Amygdala (tissue), 56 donors: ENCODE measurements at places on chromosomes 13 and 19.

DNA sequence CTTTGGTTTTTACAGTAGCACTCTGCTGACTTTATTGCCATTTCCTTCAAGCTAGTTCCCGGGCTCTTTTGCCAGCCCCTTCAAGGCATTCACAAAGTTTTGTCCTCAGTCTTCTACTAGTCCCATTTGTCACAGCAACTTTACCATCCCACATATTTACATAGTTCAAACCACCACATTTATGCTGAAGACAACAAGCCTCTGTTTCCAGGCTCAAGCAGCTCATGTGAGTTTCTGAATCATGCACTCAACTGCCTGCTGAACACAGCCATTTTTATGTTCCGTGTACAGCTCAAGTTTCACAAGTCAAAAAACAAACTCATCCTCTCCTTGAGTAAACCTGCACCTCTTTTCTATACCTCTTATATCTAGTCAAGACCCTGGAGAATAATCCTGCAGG lies 977.0 kb upstream of the SLC10A2 start:
- DNase-seq, result no peak

DNA sequence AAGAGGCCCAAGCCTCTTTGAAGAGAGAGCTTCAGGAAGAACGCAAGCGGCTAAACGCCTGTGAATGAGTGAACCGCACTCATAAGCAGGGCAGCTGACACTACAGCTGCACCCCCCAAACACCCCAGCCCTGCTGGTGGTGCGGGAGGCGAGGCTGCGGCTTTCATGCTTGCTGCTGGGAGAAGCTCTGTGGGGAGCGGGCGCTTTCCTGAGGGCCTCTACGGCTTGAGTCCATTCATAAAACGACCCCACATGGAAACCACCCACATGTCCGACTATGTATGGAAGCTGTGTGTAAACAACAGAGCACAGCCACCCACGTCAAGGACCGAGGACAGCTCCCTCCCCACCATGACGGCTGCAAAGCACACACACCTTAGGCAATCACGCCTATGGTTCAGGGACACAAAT lies 5.5 kb downstream of the AP3D1 start:
- DNase-seq, result no peak

DNA sequence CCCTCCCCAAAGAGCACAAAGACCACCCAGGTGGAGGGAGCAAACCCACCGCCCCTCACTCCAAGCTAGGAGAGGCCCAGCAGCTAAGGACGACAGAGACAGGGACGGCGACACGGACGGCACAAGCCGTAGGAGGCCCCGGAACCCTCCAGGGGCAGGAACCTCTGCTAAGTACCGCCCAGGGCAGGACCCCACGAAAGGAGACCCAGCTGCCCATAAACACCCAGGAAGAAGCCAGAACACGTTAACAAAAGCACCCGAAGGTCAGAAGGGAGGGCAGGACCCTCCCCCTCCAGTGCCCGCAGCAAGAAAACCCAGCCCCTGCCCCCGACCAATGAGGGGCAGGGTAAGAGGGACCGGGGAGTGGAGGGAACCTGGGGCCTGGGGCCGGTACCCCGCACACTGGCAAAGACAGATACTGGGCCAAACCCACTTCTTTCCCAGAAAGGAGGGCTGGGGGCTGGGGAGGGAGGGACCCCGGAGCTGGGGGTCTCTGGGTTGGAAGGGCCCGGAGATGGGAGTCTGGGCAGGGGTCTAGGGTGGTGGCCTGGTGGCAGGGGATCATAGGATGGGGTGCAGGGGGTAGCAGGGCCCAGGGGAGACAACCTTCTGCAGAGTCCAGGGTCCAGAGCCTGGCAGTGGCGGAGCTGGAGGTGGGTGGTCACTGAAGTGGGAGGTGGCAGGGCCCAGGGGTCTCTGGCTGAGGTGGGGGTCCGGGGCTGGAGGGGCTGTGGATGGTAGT lies 2.4 kb downstream of the BTBD2 start:
- no peak for DNase-seq

DNA sequence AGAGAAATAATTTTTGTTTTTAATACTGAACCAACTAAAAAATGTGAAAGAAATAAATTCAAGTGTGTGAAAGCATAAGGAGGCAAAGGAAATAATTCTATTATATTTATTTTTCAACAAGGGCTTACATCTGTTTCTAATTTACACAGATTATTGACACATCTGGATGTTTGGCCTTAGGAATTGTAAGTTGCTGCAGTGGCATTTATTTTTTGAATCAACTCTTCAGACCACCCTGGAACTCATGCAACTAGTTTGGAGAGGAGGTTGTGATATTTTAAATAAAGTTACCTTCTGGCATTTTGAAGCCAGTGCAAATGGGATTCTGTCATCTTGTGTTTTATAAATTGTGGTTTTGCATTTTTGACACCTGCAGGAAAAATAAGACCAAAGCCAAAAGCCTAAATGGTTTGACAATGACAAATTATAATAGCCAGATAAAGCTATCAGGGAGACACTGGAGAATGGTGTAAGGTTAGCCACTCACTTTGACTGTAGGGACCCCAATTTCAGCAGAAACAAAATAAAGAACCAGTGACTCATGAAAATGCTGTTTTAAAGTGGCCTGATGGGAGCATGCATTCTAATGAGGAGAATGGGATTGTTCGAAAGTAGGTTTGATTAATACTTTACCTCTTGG lies 192.9 kb downstream of the KLF5 start:
- no peak for DNase-seq

DNA sequence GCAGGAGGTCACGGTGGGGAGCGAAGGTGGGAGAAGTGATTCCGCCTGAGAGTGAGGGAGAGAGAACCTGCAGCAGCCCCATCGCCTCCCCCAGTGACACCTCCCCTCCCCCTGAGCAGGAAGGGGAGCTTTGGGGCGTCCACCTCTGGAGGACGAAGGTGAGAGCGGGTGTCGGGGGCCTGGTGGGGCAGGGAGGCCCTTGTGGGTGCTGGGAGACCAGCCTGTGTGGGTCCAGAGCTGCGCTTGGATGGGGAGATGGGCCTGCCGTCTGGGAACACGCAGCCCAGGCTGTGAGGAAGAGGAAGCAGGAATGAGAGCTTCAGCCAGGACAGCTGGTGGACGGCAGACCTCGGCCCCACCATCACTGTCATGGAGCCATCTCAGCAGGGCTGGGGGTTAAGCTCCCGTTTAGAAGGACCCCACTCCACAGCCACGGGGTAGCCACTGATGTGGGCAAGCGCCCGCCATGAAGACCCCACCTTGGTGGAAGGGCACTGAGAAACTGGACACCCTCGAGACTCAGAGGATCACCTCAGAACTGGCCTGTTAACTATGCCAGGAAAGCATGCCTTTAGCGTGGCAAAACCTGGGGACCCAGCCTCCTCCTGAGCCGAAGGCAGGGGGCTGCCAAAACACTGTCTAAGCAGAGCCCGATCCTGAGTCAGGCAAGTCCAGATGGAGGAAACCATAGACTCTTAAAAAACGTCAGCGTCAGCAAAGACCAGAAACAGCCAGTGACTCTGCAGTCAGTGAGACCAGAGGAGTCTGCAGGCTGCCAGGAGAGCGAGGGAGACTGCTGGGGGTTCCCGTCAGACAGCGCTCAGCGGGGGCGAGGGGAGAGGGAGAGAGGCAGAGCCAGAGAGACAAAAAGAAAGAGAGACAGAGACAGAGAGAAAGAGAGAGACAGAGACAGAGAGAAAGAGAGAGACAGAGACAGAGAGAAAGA lies 6.4 kb upstream of the PROZ start:
- no peak for DNase-seq

- DNase-seq, result peak; percentile 88
These were observed at the start of gene TMTC4 for GRCh38 chr13:100674572-100674871. Gene TMTC4 (minus strand): TSS chr13:100674795. CDS start chr13:100670362, 4,433 bp downstream.

GRCh38 chr19:5048091-5048726 lies 79.3 kb downstream of the KDM4B start:
- DNase-seq, result peak; percentile 56

DNA sequence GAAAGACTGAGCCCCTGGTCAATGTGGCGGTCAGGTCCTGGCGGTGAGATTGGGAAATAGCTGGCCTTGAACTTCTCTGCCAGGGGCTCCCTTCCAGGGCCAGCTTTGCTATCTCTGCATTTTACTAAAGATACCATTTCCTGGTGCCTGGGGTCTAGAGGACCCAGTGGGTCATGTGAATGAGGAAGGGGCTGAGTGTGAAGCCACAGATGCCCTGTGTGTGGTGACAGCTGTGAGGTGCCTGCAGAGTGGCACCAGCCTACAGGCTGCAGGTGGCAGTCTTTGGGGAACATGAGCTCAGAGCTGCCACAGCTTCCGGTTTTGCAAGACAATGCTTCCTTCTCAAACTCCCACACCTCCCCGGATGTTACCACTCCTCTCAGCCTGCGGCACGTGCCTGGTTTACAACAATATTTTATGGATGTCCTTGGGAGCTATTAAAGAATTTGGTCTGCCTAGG lies 5.2 kb upstream of the MLNR start:
- no peak for DNase-seq

- DNase-seq, result no peak
These were observed 6.8 kb downstream of the SLC7A9 start for GRCh38 chr19:32862741-32863140.

DNA sequence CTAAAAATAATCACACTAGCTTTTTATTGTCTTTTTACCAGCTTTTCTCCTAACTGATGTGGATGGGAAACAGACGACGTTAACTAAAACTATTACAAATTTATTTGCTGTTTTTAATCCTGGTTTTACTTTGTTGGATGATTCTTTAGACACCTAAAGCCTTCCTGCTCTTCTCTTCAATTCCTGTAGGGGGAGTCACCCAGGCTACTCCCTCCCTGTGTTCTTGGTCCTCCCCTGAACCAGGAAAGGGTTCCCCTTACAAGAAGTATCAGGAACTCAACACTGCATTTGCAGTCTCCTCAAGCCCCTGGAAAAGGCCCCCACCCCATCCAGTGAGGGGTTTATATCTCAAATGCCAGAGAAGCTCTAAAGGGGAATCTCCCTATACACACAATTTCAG lies 206.1 kb downstream of the SUCLA2 start:
- DNase-seq, result no peak

- no peak for DNase-seq
These were observed at the start of gene MISP3 for GRCh38 chr19:14072535-14073260. Gene MISP3 (plus strand): TSS chr19:14072786. CDS start chr19:14073310, 524 bp downstream.

GRCh38 chr13:22748866-22749577 lies 431.8 kb upstream of the SGCG start:
- DNase-seq, result no peak
